ENCODE measurements at places on chromosomes 13 and 19.

GRCh38 chr13:99062593-99062992 lies 84.7 kb upstream of the DOCK9 start:
- DNase-seq, result no peak

DNA sequence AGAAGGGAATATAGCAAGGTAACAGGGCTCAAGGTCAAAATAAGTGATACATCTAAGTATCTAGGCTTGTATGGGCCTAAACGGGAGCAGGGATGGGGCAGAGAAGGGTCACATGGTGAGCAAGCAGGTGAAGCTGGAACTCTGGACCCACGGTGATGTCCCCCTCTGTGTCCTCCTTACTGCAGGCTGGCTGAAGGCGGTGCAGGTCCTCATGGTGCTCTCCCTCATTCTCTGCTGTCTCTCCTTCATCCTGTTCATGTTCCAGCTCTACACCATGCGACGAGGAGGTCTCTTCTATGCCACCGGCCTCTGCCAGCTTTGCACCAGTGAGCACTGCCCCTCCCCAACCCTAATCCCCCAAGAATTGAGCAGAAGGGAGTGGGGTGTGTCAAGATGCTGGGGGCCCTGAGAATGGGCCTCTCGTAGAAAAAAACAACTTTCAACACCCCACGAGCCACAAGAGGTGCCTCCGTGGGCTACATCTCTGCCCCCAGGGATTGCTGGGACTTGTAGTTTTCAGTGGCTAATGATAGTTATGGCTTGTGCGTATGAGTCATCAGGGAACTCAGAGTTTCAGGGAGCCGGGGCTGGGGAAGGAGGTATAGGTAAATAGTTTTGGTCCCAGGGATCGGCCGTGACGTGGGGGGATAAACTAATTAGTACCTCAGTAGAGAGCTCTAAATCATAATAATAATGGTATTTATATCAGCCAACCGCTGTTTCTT lies 4.0 kb downstream of the EMP3 start:
- DNase-seq, result no peak

DNA sequence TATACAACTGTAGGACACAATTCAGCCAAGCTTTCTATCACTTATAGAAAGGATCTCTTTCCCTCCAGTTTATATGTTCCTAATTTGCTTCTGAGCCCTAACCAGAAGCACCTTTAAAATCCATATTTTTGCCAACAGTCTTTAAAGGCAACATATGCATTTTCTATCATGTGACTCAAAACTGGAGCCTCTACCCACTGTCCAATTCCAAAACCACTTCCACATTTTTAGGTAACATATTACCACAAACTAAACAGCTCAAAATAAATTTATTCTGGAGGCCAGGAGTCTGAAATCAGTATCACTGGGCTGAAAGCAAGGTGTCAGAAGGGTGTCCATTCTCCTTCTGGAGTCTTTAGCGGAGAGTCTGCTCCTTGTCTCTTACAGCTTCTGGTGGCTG lies 15.9 kb upstream of the EFNB2 start:
- DNase-seq, result no peak

DNA sequence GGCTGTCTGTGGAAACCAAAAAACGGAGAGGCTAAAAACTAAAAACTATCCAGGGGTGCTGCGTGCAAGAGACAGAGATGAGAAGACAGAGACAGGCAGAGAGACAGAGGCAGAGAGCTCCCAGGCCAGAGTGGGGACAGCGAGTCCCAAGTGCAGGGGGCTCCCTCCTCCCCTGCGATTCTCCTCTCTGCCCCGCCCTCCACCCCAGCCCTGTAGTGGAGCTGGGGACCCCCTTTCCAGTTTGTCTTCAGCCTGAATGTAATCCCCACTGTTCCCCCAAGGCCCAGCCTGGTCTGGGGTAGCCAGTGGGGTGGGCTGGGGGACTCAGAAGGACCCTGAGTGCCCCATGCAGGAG lies 2.0 kb downstream of the NFIC start:
- no peak for DNase-seq

DNA sequence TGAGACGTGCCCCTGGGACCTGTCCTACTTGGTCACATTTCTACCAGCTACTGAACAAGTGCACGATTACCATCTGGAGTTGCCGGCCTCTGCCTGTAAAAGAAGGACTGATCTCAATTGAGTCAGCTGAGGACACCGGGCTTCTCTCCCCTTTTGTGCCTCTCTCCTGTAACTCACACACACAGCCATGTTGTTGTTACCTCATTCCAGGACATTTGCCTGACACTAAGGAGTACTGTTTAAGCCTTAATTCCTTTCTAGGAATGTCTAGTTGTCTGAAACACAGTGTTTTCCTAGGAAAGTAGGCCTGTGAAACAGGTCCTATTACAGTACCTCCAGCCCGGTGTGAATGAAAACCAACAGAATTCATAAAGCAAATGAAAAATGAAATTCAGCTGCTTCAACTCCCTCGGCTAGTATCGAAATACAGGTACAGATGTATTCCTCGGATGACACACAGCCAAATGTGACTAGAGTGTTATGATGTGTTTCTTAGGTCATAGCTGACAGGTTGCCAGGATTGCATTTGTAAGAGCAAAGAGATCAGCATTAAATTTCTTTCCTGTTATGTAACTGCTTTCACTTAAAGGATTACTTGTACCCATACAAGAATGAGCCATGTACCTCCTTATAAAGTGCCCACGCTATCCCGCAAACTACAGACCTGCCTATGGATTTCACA lies 152.0 kb upstream of the IRS2 start:
- no peak for DNase-seq

All from stimulated activated CD4-positive, alpha-beta T cell treated with anti-CD3 and anti-CD28 coated beads, Interleukin-15, amount 100 ng/mL, for 1 hour (primary cell).